CD4-positive, alpha-beta memory T cell (primary cell): ENCODE measurements at places on chromosomes 2 and 18. TPM values are rescaled to one million over a fixed set of nuclear protein-coding genes. Genes with fewer than 3 reads are reported as not detected.

The ZAP70 gene
- polyA plus RNA-seq: 140 TPM

The LDLRAD4 gene
- 17.4 TPM for polyA plus RNA-seq

The NIF3L1 gene
- polyA plus RNA-seq: 22.4 TPM

DNA sequence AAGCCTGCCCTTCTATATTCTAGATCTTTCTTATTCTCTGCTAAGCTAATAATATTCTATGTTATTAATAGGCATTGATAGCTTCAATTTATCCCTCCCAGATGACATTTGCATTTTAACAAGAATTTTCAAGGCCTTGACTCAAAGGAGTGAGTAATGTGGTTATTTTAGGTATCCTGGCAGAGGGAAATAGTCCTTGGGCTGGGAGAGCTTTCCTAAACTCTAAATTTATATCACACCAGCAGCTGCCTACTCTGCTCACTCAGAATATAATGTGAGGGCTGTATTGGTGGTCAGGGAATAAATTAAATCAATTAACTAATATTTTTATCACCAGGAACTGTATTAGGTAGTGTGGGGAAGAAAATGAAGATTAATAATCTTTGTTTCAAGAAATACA is 74.8 kb upstream of the ADAM23 start:
- no peak for DNase-seq

DNA sequence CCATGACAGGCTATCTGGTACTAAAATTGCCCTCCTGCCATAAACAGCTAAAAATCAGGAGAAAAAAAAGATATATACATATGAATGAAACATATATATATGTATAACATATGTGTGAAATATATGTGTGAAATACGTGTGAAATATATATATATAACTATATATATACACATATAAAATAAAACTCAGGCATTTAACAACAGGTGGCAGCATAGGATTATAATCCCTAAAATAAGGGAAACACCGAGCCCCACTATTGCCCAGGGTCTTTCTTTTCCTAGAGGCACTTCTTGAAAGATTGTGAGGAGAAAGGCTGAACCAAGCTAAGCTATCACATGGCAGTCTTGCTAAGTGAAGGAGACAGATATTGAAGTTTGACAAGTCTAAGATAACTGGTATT is 65.9 kb upstream of the CYTIP start:
- no peak for DNase-seq

- no peak for DNase-seq
These were observed 92.2 kb upstream of the SLC8A1 start for GRCh38 chr2:40544072-40544471.

- no peak for DNase-seq
These were observed 27.9 kb downstream of the XDH start for GRCh38 chr2:31386648-31387047.

- no peak for DNase-seq
These were observed 72.8 kb upstream of the ZEB2 start for GRCh38 chr2:144592500-144593256.

GRCh38 chr2:189337656-189338055 is 103.6 kb upstream of the WDR75 start:
- DNase-seq: no peak

GRCh38 chr2:54077088-54077900 is 38.1 kb upstream of the ACYP2 start:
- no peak for DNase-seq

DNA sequence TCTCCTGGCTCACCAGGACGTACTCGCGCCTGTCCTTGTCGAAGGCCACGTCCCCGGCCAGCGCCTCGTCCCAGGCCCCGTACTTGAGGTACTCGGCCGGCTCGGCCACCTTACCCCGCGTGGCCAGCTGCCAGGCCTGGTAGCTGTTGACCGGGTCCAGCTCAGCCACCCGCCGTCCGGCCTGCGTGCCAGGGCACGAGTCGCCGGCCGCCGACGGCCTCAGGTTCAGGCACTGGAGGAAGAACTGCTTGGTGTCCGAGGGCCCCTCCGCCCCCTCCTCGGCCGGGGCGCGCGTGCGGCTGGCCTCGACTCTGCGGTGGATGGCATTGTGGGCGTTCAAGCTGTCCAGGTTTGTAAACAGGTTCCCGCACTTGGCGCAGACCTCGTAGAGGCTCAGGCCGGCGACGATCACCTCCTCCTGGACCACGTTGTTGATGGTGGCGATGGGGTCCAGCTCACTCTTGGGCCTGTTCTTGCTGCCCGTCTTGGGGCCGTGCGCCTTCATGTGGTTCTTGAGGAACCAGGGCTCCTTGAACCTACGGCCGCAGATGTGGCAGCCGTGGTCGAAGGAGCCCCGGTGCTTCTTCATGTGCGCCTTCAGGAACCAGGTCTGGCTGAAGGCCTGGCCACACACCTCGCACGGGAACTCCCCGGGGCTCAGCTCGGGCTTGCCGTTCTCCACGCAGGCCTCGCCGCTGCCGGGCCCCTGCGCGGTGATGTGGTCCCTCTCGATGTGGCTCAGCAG is 53.2 kb downstream of the ZNF516 start:
- DNase-seq: no peak

DNA sequence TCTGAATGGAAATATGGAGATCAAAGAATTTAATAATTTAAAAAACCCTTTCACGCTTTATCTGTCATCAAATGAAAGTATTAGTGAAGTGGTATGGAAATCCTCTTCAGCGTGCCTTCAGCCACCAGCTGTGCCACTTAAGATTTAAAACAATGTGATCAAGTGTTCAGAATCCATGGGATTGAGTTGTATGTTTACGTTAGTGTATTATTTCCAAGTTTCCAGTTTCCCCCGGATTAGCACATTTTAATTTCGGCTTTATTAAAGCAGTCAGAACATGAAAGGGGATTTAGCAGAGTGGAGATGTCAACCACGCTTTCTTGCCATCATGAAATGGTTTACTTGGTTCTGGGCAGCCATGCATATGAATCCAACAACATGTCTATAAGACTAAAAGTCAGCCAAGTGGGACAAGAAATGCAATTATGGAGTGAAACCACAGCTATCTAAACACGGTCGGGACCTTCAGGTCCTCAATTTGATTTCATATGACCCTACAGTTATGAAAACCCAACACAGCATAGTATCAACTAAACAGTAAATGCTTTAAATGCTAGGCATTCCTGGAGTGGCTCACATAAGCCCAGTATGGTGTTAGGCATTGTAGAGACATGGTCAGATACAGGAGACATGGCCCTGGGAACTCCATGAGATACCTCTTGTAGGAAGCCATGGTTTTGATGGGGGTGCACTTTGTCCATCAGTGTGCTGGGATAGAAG is 224.9 kb upstream of the EPAS1 start:
- no peak for DNase-seq

- no peak for DNase-seq
These were observed 2072.6 kb upstream of the CELF4 start for GRCh38 chr18:39638224-39638623.

DNA sequence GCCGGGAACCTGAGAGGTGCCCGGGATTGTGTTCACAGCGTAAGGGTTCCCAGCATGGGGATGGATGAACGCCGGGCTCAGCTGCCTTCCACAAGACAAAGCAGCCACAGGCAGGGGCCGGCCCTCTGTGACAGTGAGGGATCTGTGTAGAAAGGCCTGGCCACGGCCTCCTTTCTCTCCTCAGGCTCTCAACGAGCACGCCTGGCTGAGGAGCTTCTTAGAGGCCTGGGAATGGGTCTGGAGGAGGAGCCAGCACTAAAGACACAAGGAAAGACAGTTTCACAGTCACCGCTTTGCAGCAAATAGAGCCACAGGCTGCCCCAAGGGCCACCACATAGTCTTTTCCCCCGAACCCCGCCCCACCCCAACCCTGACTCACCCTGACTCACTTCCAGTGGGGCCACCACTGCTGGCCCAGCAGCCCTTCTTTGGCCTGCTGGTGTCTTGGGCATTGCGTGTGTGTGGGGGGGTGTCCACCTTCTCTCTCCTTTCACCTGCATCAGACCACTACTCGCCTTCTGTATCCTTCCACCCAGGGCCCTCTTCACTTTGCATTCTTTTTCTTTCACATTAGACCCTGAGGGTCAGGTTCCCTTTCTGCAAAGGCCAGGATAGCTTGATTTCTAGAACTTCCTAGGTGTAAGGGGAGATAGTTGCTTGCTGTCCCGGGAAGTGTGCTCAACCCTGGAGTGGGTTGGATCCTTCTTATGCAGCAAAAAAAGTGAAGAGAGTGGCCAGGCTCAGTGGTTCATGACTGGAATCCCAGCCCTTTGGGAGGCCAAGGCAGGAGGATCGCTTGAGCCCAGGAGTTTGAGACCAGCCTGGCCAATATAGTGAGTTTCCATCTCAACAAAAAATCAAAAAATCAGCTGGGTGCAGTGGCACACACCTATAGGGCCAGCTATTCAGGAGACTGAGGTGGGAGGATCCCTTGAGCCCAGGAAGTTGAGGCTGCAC is 19.3 kb upstream of the HPCAL1 start:
- no peak for DNase-seq
